ENCODE measurements at places on chromosomes 7 and 10.

DNA sequence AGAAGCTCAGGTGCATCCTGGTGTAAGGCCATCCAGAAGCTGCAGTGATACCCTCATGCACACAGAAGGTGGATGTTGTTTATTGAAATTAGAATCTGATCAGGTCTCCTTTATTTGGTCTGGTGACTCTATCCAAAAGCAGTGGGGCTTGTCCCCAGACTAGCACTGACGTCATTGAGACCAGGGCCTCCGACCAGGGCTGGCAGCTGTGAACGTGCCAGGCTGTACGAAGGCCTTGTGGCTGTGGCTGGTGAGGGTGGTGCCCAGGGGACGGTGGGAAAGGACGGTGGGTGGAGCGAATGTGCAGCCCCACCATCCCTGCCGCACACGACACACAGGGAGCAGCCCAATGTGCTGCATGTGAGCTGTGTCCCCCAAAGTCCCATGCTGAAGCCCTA lies 160.0 kb downstream of the ADARB2 start:
- no peak for DNase-seq

DNA sequence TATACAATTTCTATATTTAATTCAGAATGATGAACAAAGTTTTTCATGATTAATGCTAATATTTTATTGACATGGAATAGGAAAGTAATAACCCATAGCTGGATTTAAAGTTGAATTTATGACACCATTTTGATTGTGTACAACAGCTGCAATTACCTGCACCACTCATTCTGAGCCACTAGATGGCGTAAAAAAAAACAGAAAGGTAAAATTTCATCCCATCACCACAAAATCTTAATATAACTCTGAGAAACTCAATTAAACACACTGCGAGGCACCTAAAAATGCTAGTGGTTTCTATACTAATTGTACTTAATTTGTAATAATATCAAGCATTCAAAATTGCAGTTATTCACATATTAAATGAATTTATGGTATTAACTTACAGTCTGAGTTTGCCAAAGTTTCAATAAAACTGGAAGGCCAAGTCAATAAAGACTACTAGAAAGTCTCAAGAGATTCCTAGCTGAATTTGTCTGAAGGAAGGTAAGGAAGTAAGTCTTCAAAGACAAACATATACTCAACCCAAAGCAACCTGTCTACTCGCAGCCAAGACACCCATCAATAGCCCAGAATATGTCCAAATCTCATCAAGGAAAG lies 182.5 kb downstream of the SKAP2 start:
- no peak for DNase-seq

GRCh38 chr10:104904753-104905323 lies 263.7 kb downstream of the SORCS3 start:
- no peak for DNase-seq

DNA sequence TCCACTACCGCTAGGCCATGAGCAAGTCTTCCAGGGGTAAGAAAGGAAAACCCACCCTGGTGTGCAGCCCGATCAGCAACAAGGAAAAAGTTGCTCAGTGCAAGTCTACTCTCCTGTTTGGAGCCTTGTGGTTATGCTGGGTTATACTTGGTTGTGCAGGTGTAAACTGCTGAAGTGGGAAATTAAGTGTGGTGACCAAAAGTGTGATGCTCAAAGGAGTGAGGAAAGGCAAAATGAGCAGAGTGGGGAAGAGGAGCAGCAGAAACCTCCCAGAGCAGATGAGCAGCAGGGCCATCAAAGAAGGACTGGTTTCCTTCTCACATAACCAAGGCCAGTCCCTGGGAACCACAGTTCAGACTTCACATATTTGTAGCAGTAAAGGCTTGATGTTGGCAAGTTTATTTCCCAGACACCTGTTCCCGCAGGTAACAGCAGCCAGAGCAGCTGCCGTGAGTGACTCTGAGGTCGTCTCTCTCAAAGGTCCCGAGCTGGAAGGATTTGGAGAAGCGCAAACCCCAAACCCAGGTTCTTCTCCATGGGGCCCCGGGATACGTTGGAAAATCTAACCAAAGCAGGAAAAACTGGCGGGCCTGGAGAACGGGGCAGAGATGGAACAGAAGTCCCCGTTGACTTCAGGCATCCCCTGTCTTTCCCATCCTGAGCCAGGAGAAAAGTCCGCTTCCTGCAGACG lies 607 bp upstream of the SMO start:
- DNase-seq, result no peak

DNA sequence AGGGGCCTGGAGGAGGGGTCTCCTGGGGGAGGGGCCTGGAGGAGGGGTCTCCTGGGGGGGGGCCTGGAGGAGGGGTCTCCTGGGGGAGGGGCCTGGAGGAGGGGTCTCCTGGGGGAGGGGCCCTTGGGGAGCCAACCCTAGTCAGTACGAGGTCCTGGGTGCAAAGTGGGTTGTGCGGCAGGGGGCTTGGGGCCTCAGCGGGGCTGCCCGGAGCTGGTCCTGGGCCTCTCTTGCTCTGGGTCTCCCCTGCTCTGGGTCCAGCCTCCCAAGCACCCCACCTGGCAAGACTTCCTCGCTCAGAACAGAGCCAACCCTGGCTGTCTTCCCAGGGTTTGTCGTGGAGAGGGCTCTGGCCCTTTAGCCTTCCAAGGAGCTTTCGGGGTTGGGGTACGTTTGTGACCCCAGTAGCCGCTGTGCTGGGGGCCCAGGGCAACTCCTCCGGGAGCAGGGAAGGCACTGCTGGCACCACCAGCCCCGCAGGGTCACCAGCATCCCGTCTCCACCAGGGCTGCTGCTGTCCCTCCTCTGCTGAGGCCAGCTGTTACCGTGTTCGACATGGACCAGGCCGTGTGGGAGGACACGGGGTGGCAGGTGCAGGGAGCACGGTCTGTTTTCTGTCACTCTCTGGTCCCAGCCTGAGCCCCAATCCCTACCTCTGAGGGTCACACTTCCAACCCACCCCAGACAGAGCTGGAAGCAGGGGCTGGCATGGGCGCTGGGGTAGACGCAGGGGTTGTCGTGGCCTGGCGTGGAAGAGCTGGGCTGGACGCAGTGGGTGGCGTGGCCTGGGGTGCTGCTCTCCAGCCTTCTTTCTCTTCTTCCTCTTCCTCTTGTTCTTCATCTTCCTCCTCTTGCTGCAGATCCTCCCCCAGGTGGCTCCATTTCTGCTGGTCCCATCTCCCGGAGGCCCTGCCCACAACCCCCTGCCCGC lies 22.8 kb downstream of the PWWP2B start:
- no peak for DNase-seq

DNA sequence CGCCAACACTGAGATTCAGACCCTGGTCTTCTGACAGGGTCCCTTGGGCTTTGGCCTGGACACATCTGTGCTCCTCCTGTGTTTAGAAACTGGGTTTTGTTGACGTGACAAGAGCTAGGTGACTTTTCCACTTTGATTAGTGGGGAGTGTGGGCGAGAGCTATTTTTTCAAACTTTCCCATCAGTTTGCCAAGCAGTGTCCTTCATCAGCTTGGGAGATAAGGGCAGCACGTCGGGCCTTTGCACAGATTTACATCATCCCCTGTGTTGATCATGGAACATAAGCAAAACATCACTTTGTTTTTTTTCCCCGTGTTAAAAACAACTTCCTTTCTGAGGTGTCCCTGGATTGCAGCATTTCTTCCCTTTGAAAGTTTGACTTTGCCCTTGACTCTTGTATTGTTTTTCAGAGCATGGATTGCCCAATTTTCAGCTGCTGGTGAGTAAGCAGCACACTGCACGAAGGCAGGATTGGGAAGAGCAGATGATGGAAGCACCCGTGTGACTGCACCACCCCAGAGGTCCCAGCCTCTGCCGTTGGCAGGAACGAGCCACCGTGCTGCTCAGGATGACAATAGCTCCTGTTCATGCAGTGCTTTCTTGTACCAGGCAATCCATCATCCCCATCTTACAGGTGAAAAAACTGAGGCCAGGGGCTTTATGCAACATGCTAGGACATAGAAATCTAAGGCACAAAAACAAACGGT lies 6.4 kb upstream of the IGFBP1 start:
- no peak for DNase-seq

GRCh38 chr10:13775786-13776775 lies 189.3 kb downstream of the PRPF18 start:
- peak; percentile 67 for DNase-seq

GRCh38 chr7:27144781-27145164 lies 1.3 kb upstream of the HOXA5 start:
- DNase-seq, result no peak

DNA sequence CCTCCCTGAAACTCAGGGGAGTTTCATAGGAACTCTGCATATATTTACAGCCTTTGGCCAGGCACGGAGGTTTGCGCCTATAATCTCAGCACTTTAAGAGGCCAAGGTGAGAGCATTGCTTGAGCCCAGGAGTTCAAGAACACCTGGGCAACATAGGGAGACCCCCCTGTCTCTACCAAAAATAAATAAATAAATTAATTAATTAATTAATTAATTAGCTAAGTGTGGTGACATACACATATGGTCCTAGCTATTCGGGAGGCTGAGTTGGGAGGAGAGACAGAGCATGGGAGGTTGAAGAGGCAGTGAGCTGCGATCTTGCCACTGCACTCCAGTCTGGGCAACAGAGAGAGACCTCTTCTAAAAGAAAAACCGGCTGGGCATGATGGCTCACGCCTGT lies 9.4 kb upstream of the LEP start:
- DNase-seq, result no peak

DNA sequence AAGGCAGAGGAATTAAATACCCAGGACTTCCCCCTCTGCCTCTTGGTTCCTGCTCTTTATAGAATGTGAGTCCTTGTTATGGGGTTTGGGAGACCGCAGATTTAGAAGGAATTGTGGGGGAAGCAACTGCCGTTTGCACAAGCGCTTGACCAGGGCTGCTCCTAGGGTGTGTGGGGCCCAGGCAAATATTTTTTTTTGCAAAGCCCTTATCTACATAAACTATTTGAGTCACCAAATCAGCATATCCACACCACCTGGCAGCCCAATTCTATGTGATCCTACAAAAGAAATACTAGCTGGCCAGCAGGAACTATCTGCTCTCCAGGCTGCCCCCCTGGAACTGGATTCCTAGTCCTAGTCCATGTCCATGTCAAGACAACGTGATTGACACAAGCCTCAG lies 33.4 kb upstream of the YAE1 start:
- DNase-seq, result no peak
